OCI-LY7 (cell line): ENCODE measurements at places on chromosomes 11 and 22. TPM values are rescaled to one million over a fixed set of nuclear protein-coding genes. Genes with fewer than 3 reads are reported as not detected.

Gene BEST1
- total RNA-seq = 1.9 and 3.3 TPM in 2 replicates

GRCh38 chr11:79434283-79434682 is 6.5 kb downstream of the TENM4 start:
- no peak for DNase-seq

- DNase-seq = no peak
These were observed 58.9 kb downstream of the MYEOV start for GRCh38 chr11:69352715-69353319.

Gene MS4A6A
- not detected in 2 replicates for total RNA-seq

- DNase-seq = no peak
These were observed 5.6 kb downstream of the OSBPL5 start for GRCh38 chr11:3159296-3160190.

GRCh38 chr11:4068962-4069361 is 25.6 kb upstream of the RRM1 start:
- DNase-seq = peak; percentile 25

- no peak for DNase-seq
These were observed 38.3 kb upstream of the TFIP11 start for GRCh38 chr22:26550498-26551033.

DNA sequence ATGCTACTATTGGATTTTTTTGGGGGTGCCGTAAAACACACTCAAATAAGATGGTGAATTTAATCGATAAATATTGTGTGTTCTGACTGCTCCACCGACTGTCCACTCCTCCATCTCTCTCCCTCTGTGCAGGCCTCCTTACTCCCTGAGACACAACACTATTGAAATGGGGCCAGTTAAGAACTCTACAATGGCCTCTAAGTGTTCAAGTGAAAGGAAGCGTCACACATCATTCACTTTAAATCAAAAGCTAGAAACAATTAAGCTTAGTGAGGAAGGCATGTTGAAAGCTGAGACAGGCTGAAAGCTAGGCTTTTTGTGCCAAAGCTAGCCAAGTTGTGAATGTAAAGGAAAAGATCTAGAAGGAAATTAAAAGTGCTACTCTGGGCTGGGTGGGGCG is 156.7 kb downstream of the CTTN start:
- no peak for DNase-seq

Gene CNTF
- total RNA-seq = 3.3 and 3.5 TPM in 2 replicates

- no peak for DNase-seq
These were observed 96.2 kb downstream of the RASSF10 start for GRCh38 chr11:13105237-13105844.

Gene NDUFS8
- 126 and 132 TPM in 2 replicates for total RNA-seq

Gene TPH1
- total RNA-seq = 0.23 and 0.39 TPM in 2 replicates

- DNase-seq = no peak
These were observed 71.5 kb upstream of the SLC22A12 start for GRCh38 chr11:64519541-64519940.

GRCh38 chr11:20117291-20117690 is 43.0 kb downstream of the DBX1 start:
- DNase-seq = no peak

- DNase-seq = peak; percentile 3
These were observed 28.0 kb downstream of the MOB2 start for GRCh38 chr11:1458340-1459218.
